ENCODE measurements at places on chromosomes 16 and 17.

DNA sequence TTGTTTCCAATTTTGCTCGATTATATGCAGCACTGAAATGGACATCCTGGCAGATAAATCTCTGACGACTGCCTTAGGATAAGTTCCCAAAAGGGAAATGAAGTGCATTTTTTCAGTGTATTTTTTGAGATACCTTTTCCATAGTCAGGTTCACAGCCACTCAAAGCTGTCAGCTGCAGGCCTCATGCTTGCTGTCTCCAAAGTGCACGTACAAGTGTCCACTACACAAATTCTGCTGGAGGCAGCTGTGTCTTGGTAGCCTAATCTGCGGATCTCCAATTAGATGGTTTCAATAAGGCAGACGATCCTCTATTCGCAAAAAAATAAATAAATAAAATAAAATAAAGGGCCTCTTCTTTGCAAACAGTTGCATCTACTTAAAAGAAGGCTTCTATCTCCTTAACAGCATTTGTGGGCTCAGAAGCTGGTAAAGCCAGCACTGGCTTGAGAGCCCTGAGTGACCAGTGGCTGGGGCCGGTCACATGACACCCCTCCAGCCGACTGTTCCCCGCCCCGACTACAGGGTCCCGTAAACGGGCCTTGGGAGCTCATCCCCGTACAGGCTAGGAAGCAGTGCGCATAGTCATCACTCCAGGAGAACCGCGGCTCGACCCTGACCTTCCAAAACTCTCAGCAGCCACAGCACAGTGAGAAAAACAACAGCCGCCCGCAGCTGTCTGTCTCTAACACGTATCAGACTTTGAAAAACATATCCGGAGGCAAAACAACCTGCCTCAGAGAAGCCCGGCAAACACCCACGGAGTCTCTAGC lies 18.8 kb downstream of the RPH3AL start:
- no peak for DNase-seq

- DNase-seq, result no peak
Measured at GRCh38 chr16:67150047-67150832, 558 bp downstream of the B3GNT9 start.

DNA sequence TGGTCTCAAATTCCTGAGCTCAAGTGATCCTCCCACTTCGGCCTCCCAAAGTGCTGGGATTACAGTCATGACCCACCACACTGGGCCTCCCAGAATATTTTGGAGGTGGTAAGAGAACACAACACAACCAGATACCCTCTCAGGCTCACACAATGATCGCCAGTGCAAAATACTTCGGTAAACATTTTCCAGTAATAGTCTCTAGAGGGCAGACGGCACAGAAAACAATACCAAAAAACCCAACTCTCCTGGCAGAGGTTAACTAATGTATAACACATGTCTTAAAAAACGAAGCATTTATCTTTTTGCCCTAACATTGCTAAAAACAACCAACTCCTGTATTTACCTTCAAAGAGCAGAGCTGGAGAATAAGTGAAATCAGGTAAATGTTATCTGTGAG lies 10.5 kb downstream of the NUFIP2 start:
- DNase-seq, result no peak

GRCh38 chr16:75821117-75821516 lies 94.8 kb upstream of the CPHXL start:
- DNase-seq, result no peak

- DNase-seq, result no peak
Measured at GRCh38 chr17:34156401-34156740, 98.7 kb upstream of the CCL2 start.

DNA sequence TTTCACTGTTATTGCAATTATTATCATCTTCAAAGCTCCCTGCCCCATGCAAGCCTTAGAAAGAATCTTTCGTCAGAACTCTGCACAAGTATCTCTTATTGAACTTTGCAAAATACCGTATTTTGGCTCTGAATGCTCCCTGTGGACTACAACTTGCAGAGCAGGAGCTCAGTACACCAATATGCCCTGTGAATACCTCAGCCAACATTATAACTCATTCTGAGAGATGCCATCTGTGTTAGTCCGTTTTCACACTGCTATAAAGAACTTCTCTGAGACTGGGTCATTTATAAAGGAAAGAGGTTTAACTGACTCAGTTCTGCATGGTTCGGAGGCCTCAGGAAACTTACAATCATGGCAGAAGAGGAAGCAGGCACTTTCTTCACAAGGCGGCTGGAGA lies 87.2 kb upstream of the XYLT1 start:
- no peak for DNase-seq

GRCh38 chr17:6599364-6599763 lies 41.1 kb downstream of the KIAA0753 start:
- DNase-seq, result no peak

GRCh38 chr16:51523400-51523799 lies 372.3 kb upstream of the SALL1 start:
- DNase-seq, result no peak

- no peak for DNase-seq
Measured at GRCh38 chr17:17372856-17373520, 69.8 kb downstream of the NT5M start.

DNA sequence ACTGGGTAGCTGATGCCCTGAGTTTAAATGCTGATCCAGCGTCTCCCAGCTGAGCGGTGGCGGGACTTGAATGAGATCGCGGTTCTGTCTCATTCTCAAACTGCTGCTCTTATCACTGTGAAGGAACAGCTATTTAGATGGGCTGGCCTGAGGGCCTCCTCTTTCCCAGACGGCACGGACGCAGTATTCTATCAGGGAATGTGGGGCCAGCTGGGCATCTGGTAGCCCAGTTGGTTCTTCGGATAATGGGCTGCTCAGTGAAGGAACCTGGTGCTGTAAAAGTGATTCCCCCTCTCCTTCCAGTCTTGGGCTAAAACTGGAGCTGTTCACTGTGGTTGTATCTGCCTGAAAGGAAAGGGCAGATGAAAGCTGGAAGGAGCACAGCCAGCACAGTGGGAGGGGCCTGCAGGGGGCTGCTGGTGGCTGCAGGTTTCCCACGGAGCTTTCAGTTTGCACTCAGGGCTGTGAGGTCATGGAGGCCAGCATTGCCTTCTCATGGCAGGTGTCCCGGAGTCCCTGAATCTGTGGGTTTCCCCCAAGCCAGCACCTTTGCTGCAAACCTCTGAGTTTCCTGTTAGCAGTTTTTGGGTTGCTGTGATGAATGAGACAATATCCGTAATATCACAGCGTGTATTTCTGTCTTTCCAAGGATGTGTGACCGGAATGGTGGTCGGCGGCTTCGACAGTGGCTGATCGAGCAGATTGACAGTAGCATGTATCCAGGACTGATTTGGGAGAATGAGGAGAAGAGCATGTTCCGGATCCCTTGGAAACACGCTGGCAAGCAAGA lies 3.6 kb downstream of the IRF8 start:
- DNase-seq, result no peak

- DNase-seq, result no peak
Measured at GRCh38 chr16:20674684-20675487, 22.6 kb downstream of the ACSM1 start.

- no peak for DNase-seq
Measured at GRCh38 chr16:24749310-24749709, 19.9 kb downstream of the TNRC6A start.

- no peak for DNase-seq
Measured at GRCh38 chr16:48143812-48144368, 11.9 kb downstream of the ABCC12 start.

GRCh38 chr16:6698548-6698947 lies 634.1 kb upstream of the RBFOX1 start:
- no peak for DNase-seq

- DNase-seq, result no peak
Measured at GRCh38 chr16:78476615-78477014, 377.2 kb downstream of the WWOX start.

- DNase-seq, result no peak
Measured at GRCh38 chr17:64357191-64357981, 33.3 kb downstream of the PECAM1 start.

DNA sequence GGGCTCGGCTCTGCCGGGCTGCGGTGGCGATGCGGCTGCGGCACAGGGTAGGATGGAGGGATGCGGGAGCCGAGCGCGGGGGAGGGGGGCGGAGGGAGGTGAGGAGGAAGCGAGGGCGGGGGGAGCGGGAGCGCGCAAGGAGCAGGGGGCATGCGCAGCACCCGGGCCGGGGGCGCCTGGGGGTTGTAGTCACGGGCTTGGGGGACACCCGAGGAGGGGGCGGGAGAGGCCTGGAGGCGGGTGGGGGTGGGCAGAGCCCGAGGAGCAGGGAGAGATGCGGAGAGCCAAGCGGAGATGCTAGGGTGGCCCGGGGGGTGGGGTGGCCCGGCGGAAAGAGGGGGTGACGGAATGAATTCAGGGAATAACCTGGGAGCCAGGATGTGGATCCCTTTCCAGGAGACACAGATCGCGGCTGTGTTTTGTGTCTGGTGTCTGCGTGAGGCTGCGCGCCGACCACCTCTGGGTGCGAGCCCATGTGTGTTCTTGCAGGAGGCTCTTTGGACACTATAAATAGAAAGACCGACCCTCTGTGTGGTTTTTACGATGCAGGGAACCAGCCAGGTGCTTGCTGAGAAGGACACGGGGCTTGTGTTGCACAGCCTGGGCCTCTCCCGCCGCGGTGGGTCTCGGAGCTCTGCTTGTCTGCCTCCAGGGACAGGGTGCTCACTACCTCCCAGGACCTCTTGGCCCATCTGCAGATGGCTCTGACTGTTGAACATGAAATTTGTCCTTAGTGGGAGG lies at the start of gene STX1B:
Gene STX1B (minus strand): TSS at position 54 of the 741 bp plus-strand sequence. CDS start 242 bp downstream, outside the sequence.
- no peak for DNase-seq

DNA sequence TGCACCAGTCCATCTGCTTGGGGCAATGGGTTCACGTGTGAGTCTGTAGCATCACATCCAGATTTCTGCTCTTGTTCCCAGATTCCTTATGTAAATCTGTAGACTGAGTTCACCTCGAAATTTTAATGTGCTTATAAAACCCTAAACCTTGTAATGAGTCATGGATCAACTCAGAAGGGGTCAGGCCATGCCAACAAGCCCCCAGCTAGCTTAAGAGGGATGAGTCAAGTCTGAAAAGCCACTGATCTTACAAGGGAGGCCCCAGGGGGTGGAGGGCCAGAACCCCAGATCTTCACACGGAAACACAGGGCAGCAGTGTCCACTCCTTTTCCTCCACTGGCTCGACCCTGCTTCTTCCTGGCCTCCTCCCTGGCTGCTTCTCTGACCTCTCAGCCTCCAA lies 399.1 kb upstream of the CDH5 start:
- DNase-seq, result no peak

DNA sequence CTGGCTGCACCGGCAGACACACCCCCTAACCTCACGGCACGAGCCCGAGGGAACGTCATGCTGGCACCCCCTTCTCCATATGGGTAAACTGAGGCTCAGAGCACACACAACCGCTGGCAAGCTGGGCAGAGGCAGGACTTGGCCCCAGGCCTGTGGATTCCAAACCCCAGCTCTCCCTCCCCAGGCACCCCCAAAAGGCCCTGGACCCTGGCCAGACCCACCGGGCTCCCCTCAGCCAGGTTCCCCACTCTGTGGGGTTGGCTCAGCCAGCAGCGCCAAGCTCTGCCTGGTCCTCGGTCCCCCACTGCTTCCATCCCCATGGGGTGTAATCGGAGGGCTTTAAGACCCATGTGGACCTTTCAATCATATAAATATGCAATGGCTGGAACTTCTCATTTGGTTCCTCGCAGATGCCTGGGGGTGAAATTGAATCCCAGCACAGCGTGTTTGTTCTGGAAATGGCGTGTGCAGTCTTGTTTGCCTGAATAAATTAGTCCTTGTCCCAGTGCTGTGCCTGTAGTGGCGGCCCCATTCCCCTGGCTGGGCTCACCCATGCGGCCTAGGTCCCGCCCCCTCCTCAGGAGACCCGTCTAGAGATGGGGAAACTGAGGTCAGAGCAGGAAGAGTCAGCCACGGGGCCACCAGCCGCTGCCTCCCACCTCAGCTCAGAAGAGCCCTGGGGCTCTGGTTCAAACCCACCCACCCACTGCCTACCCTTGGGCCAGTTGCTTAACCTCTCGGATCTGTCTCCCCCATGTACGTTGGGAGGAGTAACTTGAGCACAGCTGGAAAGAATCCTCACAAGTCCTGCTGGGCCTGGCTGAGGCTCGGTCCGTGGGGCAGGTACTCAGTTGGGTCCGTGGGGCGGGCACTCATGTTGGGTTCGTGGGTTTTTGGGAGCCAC lies 57.3 kb downstream of the ZFPM1 start:
- DNase-seq, result peak; percentile 50

DNA sequence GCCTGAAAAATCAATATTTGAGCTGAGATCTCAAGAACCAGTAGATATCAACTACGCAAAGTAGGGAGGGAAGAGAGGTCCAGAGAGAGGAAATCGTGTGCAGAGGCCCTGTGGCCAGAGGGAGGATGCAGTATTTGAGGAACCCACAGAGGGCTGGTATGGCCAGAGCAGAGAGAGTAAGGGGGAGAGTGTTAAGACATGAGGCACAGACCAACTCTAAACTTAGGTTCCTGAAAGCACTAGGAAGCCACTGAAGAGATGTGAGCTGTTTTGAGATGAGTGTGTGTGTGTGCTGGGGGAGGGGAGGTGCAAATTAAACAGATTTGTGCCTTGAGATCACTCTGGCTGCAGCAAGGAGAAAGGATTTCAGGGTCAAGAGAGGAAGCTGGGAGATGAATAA lies 10.9 kb downstream of the SLC13A2 start:
- no peak for DNase-seq

- no peak for DNase-seq
Measured at GRCh38 chr16:86572041-86572521, 5.5 kb downstream of the FOXC2 start.

DNA sequence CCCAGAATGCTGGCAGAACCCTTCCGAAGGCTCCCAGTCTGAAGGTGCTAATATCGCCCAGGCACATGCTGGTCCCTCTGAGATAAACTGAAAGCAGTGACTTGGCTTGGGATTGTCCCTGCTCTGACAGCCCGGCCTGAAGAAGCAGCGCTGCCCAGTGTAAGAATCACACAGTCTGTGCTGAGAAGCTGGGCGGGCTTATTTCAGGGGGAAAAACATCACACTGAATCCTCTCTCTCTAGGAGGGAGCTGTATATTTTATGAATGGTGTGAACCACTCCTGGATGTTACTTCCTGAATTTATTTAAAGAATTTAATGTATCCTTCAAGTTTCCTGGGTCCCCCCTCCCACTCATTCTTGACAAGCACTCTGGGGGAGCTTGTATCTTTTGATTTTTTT lies 36.3 kb downstream of the GAS7 start:
- no peak for DNase-seq

DNA sequence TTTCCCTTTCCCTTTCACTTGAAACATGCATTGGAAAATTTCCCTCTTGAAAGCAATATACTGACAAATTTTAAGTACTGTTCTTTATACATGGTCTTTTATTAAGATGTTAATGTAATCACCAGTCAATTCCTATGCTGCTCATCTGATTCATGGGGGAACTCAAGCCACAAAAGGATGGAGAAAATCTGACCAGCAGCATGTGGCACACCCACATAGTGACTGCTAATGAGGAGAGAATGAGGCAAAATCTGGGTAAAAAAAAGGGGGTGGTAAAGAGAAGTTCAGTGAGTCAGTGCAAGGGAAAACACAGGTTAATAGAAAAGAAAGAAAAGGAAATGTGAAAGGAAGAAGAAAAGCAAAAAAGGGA lies 11.3 kb downstream of the RFFL start:
- no peak for DNase-seq

Data from NCI-H2081 treated with DMSO at 0.1 percent for 48 hours (cell line).